EH (cell line): ENCODE measurements at places on chromosomes 6 and 20.

GRCh38 chr20:49914310-49915117 is 815 bp downstream of the SPATA2 start:
- peak; percentile 51 for DNase-seq

- peak; percentile 26 for DNase-seq
Observed at GRCh38 chr20:9353180-9353915, 161.0 kb upstream of the LAMP5 start.

- DNase-seq = no peak
Observed at GRCh38 chr6:29959467-29959866, 17.1 kb downstream of the HLA-A start.

DNA sequence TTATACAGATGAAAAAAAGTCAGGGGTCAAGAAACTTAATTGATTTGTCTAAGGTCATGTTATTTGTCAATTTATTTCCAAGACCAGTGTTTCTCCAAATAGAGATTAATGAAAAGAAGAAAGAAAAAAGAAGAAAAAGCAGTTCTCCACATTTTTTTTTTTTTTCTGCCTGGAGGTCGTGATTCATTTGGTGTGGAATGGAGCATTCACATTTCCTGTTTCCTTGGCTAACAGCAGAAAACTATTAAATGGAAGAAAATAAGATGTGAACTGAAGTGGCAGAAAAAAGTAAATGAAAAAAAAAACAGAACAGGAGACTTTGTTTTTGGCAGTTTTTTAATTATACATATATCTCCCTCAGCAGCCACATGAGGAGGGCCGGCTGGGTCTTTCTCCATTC is 470.8 kb upstream of the ZNF337 start:
- peak; percentile 71 for DNase-seq

DNA sequence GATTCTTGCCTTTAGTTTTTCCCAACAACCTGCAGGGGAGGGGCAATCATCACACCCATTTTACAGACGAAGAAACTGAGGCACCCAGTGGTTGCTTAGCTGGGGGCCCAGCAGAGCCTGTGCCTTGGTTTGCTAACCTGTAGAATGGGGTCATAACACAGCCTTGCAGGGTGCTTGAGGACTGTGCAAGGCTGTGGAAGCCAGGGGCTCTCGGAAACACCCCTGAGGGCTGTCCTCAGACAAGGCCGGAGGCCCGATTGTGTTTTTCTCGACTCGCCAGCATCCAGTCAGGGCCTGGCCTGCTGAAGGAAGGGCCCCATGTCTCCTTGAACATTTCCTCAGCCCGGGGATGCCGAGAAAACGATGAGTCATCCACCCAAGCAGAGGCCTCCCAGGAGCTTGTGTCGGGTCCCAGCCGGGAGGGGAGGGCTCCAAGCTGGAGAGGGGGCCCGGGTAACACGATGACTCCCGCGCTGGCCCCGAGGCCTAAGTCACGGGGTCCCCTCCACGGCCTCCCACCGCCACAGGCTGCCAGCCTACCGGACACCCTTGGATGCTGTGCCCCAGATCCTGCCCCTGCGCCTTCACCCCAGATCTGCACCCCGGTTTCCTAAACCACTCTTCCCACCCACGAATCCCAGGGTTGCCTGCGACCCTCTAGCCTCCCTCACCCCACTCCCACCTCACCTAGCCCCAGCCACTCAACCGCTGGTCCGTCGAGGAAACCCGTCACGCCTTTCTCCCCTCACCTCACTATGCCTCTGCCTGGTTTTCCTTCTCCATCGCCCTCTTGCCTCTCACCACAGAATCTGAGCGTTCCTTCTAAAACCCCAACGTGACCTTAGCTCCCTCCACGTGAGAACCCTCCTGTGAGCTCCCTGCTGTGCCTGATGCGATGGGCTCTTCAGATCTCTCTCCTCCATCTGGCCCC is 10.6 kb downstream of the NOL4L start:
- DNase-seq = peak; percentile 87

GRCh38 chr6:135063926-135064325 is 9.3 kb upstream of the HBS1L start:
- DNase-seq = no peak

DNA sequence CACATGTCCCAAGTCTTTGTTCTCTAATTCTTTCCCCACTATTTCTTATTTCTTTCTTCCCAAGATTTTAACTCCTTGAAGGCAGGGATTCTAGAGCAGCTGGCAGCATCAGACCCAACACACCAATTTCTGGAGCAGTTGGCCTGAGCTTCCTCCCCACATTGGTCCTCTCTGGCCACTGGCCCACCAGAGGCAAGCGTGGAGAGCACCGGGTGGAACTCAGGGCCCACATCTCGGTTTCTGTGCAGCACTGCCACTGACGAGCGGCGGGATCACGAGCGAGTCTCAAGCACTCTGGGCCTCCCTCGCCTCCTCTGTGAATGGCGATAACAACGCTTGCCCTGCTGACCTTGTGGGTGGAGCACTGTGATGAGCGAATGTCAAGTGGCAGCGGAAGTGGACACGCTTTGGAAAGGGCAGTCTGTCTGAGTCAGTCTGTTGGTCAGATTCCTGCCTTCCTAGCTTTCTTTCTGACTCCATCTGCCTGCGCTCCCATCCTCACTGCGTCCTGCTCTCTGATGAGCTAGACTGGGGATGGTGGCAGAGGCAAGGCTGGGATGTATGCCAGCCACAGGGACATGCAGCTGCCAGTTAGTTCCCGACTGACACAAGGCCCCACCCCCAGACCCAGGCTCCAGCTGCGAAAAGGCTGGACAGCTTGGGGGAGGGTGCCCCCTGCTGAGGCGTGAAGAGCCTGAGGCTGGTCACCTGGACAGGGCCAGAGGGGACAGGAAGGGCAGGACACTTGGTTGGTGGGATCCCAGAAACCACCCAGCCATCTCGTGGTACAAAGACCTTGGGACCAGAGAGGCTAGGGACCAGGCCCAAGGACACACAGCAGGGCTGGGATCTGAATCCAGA is 4.5 kb upstream of the SPDEF start:
- peak; percentile 49 for DNase-seq

- DNase-seq = no peak
Observed at GRCh38 chr6:124356811-124357210, 553.1 kb downstream of the NKAIN2 start.
